ENCODE measurements at places on chromosomes 12 and 14.

DNA sequence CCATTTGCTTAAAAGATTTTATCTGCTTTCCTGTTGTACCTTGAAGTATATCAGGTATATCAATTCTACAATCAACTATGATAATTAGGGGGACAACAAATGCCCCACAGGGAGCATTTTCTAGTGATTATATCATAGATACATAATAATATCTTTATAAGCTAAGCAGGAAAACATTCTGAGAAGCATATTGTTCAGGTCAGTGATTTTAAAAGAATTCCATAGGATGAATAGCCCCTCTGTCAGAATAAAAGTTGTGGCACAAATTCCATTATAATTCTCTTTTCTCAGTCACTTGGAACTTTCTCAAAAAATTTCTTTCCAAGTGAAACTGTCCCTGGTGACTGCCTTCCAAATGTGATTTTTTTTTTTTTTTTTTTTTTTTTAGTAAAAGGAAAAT is 32.9 kb upstream of the HMGA2 start:
- no peak for DNase-seq

GRCh38 chr12:76891609-76892008 is 12.8 kb upstream of the CSRP2 start:
- no peak for DNase-seq

DNA sequence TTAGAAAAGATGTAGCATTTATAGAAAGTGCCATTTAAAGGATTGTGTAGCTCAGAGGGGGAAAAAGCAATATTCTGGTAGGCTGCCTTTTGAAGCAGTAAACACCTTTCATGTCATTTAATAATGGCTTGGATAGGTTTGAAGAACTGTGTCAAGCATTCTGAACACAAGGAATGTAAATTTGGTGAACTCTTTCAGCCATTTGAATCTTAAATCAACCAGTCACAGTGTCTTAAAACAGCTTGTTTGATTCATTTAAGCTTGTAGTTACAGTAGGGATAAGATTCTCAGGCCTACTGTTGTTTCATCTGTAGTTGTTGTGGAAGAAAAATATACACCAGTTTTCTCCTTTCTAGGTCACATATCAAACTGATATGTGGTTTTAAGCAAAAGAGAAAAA is 299.4 kb upstream of the NOVA1 start:
- DNase-seq, result no peak

DNA sequence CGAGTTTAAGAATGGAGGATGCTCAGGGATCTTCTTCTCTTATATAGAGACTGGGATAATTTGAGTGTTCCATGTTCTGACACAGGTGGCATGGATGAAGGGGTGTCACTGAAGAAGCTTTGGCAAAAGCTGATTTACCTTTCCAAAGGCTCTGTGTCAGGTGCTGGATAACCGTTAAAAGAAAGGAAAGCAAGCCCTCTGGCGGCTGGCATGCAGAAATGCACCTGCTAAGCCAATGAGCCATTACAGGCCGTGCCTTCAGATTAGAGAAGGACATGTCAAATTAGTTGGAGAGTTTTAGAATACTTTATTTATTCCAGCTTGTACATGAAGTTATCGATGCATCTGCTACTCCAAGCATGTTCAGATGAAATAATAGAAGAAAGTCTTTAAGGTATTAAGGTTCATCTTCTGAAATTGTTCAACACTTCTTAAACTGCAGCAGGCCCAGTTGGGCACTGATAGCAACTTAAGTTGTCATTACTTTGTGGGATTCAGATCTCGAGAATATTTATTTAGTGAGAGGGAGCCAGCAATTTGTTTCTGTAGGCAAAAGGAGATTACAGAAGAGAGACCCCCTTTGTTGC is 678.2 kb downstream of the NRXN3 start:
- no peak for DNase-seq

- DNase-seq, result no peak
Measured at GRCh38 chr12:78229591-78230101, 399.0 kb downstream of the NAV3 start.

DNA sequence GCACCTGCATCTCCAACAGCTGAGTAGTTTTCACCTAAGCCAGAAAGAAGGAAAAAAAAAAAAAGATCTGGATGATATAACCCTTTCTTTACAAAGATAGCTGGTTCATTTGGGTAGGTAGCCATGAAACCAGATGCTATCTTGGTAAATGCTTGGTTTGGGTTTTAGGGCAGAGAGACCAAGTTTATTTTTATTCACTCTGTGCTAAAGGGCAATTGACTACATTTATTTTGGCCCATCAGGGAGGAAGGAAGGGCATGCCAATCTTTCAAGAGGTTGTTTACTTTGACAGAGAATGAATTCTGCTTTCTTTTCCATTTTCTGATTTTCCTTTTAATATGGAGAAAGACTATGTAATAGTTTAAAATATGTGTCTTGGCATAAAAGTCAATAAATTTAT is 91.0 kb downstream of the NTN4 start:
- no peak for DNase-seq

DNA sequence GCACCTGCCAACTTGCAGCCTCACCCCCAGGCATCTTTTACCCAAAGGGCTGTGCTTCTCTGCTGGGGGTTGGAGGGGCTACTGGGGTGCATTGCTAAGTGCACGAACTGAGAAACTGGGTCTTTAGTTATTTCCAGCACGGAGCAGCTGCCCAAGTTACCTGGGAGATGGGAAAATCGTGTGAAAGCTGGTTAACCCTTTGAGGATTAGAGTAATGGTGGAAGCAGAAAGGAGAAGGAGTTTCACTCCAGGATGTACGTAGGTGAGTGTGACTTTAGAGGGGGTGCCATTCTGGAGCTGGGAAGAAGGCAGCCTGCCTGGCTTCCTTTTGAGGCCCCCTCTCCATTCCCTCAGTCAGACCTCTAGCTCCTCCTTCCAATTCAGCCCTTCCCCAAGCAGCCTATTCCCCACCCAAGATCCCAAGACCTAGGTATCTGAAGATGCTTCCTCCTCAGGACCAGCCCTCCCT is 1.0 kb upstream of the ADCY6 start:
- no peak for DNase-seq

DNA sequence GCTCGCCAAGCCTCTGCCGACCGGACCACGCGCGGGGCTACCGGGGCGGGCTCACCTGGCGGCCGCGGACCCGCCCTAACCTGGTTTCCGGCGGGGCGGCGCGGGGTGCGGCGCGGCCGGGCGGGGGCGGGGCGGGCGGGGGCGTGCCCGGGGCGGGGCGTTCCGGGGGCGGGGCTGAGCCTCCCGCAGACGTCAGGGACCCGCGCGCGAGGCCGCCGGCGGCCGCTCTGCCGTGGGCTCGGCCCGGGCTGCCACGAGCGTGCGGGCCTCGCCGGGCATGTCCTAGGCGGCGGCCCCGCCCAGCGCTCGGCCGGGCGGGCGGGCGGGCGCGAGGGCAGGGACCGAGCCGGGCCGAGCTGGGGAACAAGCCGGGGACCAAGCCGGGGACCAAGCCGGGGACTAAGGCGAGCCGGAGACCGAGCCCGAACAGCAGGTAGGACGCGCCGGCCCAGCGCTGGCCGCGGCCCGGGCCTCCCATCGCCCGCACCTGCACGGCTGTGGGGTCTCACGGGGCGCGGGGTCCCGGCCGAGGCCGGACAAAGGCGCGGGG is at the start of gene CEP170B:
Gene CEP170B (plus strand): TSS at position 188 of the 550 bp plus-strand sequence. CDS start 3,183 bp downstream, outside the sequence.
- DNase-seq, result peak; percentile 16

DNA sequence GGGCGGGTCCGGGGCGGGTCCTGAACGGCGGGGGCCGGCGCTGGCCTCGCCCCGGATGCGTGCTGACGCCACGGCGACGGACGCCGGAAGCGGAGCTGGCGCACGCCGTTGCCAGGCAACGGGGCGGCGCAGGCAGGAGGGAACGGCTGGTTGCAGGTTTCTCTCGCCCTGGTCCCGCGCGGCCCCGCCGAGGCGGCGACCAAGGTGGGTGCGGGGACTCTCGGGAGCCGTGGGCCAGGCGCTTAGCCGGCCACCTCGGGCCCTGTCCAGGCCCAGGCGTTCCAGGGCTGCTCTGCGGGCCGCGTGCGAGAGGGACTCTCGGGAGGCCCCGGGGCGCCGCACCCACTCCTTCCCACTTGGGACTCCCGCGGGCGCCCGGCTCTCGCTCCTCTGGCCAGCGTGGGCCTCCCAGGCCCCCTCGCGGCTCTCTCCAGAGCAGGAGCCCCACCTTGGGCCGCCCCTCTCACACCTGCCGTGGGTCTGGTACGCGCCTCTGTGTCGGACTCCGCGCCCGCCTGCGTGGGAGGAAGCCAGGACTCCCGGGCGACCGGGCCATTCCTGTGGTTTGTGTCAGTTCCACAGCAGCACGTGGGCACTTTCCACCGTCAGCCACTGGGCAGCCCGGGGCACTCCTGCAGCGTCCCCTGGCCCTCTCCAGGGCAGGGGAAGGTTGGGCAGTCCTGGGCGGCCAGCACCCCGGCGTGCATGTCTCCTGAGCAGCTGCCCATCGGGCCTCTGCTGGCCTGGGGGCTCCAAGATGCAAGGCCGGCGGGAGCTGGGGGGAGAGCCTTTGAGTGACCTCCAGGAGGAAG is at the start of gene CLBA1:
Gene CLBA1 (plus strand): TSS at position 114 of the 812 bp plus-strand sequence. CDS start 644 bp downstream, at position 758.
- peak; percentile 71 for DNase-seq

- DNase-seq, result no peak
Measured at GRCh38 chr12:62468935-62469334, 2.3 kb downstream of the MON2 start.

GRCh38 chr12:121712190-121712460 is 427 bp upstream of the TMEM120B start:
- DNase-seq, result no peak

DNA sequence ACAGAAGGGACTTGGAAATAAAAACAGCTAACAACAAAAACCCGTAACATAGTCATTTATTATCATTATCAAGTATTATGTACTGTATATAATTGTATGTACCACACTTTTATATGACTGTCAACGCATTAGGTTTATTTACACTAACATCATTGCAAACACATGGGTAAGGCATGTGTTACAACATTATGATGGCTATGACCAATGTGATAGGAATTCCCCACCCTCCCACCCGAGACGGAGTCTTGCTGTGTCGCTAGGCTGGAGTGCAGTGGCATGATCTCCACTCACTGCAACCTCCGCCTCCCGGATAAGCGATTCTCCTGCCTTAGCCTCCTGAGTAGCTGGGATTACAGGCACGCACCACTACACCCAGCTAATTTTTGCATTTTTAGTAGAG is 82.6 kb downstream of the ERC1 start:
- no peak for DNase-seq

- DNase-seq, result no peak
Measured at GRCh38 chr12:11764837-11765236, 115.4 kb downstream of the ETV6 start.
